ENCODE measurements at places on chromosomes 3 and 15.

DNA sequence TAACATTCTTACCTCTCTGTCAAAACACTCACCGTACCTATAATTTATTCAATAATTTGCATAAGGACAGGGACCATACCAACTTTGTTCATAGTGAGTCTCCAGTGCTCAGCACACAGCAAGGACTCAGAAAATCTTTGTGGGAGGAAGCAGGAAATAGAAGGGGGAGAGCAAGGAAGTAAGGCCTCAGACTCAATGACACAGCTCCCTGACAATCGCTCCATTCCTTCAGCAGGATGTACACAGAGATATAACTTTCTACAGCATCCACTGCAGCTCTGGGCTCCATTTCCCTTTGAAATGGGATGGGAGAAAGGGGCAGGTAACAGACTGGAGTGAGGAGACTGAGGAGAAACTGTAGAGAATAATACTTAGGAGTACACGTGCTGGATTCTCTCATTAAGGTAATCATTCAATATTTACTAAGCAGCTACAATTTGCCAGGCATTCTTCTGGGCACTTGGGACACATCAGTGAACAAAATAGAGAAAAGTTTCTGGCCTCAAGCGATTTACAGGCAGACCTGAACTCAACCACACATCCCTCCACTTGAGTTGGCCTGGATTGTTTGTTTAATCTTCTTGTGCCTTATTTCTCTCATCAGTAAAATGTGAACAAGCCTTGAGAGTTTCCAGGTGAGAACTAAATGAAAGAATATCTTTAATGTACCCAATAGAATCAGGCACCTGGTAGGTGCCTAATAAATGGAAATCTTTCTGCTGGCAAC lies 330.3 kb upstream of the THBS1 start:
- no peak for DNase-seq

DNA sequence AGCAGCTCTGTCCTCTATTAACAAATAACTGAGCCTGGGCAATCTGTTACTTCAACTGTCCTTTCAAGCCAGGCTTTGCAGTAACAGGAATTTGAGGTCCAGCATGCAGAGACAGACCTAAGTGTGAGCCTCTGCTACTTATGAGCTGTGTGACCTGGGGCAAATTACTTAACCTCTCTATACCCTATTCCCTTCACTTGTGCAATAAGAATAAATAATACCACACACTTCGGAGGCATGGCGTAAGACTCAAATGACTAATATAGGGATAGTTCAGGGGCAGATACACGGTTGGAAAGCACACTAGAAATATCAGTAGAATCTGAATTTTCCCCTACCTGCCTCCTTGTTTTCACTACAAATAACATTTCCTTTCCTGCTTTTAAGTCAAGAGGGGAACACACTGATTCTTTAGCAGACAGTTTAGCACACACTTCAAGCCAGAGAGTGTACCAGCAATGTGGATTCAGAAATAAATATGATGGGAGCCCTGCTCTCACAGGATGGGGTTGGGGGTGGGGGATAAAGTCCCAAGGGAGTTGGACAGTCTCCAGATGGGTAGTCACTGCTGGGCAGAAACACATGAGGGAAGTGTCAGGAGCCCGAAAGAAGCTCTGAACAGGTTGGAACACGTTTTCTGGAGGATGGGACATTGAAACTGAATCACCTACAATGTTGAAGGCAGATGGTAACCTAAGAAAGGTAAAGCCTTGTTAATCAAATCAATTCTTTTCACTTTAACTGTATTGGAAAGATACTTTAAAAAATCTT lies 61.8 kb upstream of the RBP1 start:
- peak; percentile 90 for DNase-seq

GRCh38 chr3:121601212-121601812 lies 8.1 kb downstream of the FBXO40 start:
- DNase-seq = no peak

DNA sequence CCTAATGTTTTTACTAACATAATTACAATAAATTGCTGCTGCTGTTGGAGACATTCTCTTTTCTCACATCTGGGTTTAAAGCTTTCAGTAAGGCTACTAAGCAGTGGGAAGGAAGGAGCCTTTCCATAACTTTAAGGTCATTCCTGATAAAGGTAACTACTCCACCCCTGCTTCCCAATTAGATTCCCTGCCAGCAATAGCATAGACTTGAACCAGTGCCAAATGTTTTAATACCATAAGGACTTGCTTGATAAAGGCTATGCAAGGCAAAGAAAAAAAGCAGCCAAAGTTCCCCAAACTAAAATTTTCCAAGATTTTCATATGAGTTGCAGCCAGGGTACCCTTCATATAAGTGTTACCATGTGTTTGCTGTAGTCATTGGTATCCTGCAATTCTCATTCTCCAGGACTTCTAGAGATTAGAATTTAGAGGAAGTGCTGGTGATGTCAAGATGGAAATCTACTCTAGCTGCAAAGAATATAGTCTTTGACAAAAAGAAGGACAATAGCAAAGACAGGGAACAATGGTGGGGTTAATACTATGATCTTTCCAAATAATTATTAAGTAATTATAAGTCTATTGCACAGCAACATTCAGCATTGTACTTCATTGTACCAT lies 106.1 kb downstream of the FILIP1L start:
- no peak for DNase-seq

DNA sequence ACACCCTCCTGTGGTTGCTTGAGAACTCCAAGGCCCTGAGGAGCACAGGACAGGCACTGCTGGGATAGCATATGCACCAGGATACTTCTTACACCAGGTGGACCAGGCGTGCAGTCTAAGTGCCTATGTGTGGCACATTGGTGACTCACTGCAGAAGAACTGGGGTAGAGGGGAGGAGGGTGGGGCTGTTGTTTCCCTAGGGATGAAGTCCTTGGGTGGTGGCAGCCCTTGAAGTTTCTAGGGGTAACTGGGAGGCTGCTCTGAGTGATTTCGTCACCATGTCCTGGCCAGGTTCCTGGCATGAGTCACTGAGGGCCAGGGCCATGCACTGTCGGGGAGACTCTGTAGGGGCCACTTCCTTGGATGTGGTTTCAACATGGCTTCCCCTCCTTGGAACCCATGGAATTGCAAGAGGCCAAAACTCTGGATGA lies 15.9 kb downstream of the MYZAP start:
- no peak for DNase-seq

DNA sequence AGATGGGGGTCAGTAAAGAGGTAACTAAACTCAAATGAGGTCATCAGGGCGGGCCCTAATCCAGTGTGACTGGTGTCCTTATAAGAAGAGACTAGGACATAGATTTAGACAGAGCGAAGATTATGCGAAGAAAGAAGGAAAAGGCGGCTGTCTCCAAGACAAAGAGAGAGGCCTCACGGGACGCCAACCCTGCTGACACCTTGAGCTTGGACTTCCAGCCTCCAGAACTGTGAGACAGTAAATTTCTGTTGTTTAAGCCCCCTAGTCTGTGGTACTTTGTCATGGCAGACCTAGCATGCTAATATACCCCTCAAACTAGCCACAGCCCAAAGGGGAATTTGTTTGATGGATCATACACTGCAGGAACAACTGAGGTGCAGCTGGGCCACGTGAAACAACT lies 183.0 kb downstream of the ABHD5 start:
- no peak for DNase-seq

- DNase-seq = no peak
Measured at GRCh38 chr3:110859336-110859735, 212.3 kb upstream of the NECTIN3 start.

DNA sequence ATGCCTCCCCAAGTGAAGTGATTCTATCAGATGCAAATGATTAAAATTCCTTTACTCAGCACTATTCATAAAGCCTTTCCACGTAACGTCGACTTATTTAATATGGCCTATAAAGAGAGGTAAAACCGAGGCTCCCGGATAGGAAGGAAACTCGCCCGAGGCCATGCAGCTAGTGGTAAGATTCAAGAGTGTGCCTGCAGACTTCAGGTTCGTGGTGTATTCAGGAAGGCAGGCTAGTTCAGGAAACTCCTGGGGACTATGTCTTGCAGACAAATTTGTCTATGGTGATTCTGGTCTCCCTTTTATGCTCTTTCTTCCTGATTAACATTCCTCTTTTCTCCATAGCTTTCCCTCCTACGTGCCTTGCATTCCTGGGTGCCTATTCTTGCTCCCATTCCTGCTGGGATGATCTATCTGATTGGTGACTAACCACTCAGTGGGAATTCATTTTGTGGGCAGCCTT lies 150.7 kb downstream of the SST start:
- no peak for DNase-seq

DNA sequence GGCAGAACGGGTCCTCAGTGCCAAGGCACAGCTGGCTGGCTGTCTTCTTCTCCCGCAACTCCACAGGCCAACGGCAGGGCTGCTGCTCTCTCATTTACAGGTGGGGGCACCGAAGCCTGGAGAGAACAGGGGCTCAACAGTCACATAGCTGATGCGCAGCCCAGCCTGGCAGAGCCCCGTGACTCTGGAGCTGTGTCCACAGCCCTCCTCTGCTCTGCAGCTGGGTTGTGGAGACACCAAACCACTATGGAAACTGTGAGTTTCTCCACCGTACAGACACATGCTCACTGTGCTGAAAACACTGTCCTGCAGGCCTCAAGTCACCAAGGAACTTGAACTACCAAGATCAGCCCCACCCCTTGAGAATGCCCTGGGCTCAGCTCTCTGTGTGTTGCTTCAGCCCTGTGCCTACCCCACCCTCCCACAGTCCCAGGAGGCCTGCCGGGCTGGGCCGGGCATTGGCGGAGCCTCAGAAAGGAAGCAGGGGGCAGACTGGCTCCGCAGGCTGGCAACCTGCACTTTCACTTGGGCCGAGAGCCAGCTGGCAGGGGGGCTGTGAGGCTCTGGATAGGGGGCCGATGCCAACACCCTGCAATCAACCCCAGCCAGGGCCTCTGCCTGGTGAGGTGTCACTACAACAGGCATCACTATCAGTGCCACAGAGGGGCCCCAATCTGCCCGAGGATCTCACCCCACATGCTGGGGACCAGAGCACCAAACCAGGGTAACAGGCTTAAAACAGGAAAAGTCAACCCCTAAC lies 113.7 kb upstream of the RPL32 start:
- peak; percentile 65 for DNase-seq

All from NCI-H2171 treated with DMSO at 0.1 percent for 48 hours (cell line).